Naive thymus-derived CD4-positive, alpha-beta T cell (primary cell): ENCODE measurements at places on chromosomes 1 and 21. TPM values are rescaled to one million over a fixed set of nuclear protein-coding genes. Genes with fewer than 3 reads are reported as not detected.

- no peak overlapping the region for H3K4me3 ChIP-seq
- DNase-seq = no peak
- H3K4me1 ChIP-seq = no peaks in the 10 kb centered on the region
- H3K36me3 ChIP-seq = no peaks in the 10 kb centered on the region
- H3K27ac ChIP-seq = no peak overlapping the region
- no peaks in the 10 kb centered on the region for H3K27me3 ChIP-seq
Measured at GRCh38 chr1:201183753-201184152, 6.9 kb upstream of the IGFN1 start.

GNG4 gene
- not detected for total RNA-seq

DNA sequence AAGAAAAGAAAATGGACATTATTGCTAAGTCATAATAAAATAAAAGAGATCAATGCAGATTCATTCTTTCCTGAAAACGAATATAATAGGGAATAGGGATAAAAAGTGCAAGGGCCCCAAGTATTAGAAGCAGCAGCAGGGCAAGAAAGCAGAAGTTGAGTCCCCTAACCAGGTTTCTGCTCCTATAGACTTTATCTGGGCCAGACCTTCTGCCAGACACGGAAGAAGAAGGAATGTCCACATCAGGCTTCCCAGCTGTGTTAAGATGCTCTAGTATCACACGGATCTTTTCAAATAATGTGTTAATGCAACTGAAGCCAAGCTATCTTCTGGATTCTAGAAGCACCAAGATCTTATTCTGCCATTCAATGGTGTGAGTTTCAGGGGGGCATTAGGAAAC lies 26.9 kb downstream of the CD244 start:
- no peak overlapping the region for H3K27ac ChIP-seq
- H3K27me3 ChIP-seq = no peaks in the 10 kb centered on the region
- DNase-seq = no peak
- H3K4me1 ChIP-seq = peaks cover 60% of the 10 kb centered on the region
- H3K4me3 ChIP-seq = no peak overlapping the region
- no peaks in the 10 kb centered on the region for H3K36me3 ChIP-seq

DNA sequence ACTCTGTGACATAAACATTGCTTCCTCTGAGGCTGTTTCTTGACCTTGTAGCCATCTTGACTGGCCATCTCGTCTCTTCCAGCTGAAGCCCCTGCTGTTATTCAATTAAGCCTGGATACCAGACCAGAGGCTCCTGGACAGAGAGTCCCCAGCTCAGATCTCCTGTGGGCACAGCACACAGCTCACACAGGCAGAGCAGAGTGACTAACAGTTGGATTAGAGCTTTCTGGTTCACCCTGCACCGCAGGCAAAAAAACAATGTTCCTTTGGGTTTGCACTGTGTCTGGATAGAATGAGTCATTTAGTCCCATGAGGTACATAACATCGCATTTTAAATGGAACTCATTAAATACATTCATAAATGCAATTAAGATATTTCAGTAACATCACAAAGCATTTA lies 33.4 kb upstream of the USH2A start:
- H3K4me3 ChIP-seq = no peak overlapping the region
- no peak overlapping the region for H3K27ac ChIP-seq
- no peaks in the 10 kb centered on the region for H3K36me3 ChIP-seq

OR2T35 gene
- total RNA-seq = not detected

KCNH1 gene
- total RNA-seq = not detected

TBX19 gene
- 4.3 TPM for total RNA-seq

GRCh38 chr1:42013881-42014470 lies 95.3 kb upstream of the HIVEP3 start:
- no peaks in the 10 kb centered on the region for H3K36me3 ChIP-seq
- no peak overlapping the region for H3K4me3 ChIP-seq
- H3K27ac ChIP-seq = no peak overlapping the region
- no peaks in the 10 kb centered on the region for H3K27me3 ChIP-seq
- no peak for DNase-seq
- H3K4me1 ChIP-seq = peaks cover 10% of the 10 kb centered on the region

- no peaks in the 10 kb centered on the region for H3K4me1 ChIP-seq
- H3K27ac ChIP-seq = no peak overlapping the region
- no peaks in the 10 kb centered on the region for H3K27me3 ChIP-seq
- H3K36me3 ChIP-seq = no peaks in the 10 kb centered on the region
Measured at GRCh38 chr1:231951374-231951773, 324.8 kb downstream of the DISC1 start.

TSACC gene
- total RNA-seq = not detected in 2 replicates
